ENCODE measurements at places on chromosomes 12 and 14.

DNA sequence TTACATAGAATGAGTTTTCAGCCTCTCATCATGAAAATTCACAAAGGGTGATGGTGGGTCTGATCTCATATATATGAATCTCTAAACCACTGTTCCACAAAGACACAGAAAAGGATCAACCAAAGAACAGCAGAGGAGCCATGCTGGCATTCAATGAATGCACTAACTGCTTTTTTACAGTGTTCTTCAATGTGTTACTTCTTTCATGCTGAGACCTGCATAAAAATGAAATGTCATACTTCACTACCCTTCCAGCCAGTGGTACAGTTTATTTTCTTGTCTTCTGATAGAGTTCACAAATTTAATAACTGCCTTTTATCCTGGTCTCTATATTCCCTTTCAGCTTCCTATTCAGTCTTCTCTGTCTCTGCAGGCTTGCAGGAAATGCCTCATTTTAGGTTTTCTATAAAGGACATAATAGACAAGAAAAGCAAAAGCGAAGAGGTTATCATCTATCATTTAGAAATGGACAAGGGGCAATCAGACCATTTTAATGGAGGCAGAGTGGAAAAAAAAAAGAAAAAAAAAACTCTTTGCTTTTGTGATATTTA is 836.7 kb upstream of the FOXG1 start:
- no peak for DNase-seq

DNA sequence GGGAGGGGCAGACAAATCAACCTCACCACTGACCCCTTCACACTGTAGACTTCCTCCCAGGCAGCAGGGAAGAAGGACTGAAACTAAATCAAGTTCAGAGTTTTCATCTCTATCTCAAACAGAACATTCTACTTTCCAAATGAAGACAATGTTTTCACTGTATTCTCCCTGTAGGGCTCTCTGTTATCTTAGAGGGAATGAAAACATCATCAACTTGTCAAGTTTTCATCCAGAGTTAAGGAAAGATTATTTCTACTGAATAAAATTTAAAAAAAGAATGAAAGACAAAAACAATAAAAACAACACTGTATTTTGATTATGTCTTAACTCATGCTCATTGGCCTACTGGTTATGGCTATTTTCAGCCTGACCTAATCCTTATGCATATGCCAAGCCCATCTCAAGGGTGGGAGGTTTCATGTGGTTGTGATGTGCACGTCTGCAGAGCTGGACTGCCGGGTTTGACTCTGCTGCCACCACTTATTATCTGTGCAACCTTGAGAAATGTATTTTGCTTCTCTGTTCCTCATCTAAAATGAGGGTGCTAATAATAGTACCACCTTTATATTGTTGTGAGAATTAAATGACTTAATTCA is 152.0 kb upstream of the AVPR1A start:
- DNase-seq, result no peak

DNA sequence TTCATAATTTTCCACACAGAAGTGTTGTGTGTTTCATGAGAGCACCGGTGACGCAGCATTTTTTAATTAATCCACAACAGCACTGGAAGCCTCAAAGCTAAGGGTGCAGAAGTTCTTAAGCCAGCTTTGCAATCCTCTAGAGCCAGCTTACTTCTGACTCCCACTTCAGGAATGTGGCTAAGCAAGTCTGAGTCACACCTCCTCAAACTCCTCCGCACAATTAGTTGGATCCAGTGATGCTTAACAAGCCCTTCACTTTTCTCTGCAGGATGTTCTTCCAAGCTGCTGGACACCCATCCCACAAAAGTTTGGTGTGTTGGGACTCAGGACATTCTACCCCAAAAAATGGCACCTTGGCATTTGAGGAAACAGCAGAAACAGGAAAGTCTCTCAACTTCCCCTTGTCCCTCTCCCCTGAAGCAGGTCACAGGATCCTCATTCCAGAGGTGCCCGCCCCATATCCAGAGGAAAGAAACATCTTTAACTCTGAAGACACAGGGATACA is 210.0 kb downstream of the PPM1H start:
- no peak for DNase-seq

- DNase-seq, result no peak
Measured at GRCh38 chr12:14777271-14777670, 26.0 kb downstream of the WBP11 start.

DNA sequence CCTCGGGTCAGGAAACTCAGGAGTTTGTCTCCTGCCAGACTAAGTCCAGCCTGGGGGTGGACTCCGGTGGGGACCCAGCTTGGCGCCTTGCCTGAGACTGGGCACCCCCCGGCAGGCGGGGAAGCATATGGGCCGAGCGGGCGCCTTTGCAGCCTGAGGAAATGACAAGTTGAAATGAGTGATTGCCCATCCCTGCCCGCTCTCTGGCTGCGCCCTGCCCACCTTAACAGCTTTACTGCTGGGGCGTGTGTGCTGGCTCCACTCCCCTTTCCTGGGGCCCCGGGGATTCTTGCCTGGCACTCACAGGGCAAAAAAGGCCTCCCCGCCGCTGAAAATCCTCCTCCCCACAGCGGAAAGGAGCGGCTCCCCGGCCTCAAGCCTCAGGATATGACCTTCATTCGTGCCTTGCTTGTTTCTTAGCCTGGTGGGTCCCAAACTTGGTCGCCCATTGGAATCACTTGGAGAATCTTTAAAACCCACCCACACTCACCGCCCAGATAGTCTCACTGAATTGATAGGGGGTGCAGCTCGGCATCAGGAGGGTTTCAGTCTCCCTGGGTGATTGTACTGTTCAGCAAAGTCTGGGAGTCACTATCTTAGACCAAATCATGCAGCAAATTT is 1.5 kb downstream of the RFLNA start:
- no peak for DNase-seq

GRCh38 chr14:64720131-64720576 is 15.9 kb downstream of the PLEKHG3 start:
- DNase-seq, result no peak

DNA sequence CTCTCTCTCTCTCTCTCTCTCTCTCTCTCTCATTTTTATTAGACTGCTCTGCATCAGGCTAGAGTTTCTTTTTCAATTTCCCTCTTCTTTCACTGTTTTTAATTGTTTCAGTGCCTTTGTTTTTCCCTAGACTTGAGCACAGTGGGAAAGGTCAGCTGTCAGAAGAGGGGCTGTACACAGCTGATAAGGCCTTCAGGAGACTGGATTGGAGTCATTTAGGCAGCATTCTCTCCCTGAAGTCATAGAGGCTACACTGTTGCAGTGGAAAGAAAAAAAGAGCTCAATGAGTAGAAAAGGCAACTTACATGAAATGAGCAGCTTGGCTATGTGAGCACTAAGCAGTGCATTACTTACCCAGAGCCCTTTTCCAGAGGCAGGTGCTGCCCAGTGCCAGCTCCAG is 456.9 kb downstream of the NRXN3 start:
- no peak for DNase-seq

- DNase-seq, result no peak
Measured at GRCh38 chr12:49121047-49121696, 10.0 kb downstream of the TUBA1B start.
